ENCODE measurements at places on chromosomes 5 and 9.

- DNase-seq = no peak
Measured at GRCh38 chr9:77896938-77897667, 134.5 kb downstream of the GNAQ start.

DNA sequence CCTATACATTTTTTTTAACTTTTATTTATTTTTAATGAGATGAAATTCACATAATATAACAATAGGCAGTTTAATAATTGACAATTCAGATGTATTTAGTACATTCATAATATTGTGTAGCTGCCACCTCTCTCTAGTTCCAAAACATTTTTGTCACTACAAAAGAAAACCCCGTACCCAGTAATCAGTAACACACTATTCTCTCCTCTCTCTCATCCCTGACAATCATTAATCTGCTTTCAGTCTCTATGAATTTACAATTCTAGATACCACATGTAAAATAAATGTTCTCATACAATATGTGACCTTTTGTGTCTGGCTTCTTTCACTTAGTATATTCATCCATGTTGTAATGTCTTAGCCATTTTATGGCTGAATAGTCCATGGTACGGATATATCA is 244.8 kb upstream of the DMRT1 start:
- DNase-seq = no peak

- no peak for DNase-seq
Measured at GRCh38 chr5:154460172-154460571, 14.4 kb downstream of the SAP30L start.

DNA sequence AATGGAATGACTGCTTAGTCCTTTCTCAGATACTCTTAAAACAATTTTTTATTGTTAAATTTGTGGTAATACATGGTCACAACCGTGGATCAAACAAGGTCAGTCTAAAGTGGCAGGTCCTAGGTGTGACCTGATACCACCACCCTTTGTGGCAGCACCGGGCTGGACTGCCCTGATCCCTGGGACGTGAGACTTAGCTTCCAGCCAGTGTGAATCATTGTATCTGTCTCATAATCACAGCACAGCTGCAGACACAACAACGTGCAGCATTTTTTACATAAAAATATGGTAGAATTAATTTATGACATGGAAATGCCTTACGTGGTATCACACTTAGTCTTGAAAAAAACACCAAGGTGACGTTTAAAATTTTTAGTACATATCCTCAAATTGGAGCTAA is 7.8 kb downstream of the TOR1B start:
- DNase-seq = no peak

- DNase-seq = no peak
Measured at GRCh38 chr5:119396030-119396664, 40.3 kb downstream of the TNFAIP8 start.

DNA sequence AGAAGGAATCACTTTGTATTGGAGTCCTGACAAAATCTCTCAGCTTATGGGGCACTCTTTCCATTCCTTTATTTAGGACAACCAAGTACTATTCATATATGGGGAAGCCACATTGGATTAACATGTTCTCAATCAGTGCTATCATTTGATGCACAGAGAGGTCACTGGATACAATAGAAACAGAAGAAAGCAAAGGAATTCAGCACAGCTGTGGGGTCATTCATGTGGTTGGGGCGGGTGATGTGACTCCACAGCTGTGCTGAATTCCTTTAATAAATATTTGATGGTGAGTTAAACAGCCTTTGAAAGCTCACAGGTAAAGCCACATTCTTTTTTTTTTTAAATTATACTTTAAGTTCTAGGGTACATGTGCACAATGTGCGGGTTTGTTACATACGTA is 854 bp upstream of the TEX48 start:
- no peak for DNase-seq

DNA sequence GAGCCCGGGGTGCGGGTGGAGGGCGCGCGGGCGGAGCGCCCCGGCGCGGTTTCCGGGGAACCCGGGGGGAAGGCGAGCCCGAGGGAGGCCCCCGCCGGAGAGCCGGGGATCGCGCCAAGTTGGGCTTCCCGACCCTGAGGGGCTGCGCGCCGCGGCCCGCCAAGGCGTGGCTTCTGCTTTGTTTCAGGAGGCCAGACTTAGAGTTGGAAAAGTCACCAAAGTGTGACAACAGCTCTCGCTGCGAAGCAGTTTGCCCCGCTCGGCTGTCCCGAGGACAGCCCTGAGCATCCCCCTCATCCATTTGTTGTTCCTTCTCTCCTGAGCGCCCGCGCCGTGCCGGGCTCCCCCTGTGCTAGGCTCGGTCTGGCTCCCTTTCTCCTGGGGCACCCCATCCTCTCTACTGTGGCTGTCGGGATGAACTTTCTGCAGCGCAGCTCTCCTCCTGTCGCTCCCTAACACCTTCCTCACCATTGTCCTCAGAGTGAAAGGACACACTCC is 410 bp downstream of the GLIPR2 start:
- no peak for DNase-seq

- DNase-seq = no peak
Measured at GRCh38 chr5:119070578-119070827, 384 bp upstream of the DMXL1 start.

- DNase-seq = no peak
Measured at GRCh38 chr5:173581408-173582215, 34.8 kb downstream of the BOD1 start.

DNA sequence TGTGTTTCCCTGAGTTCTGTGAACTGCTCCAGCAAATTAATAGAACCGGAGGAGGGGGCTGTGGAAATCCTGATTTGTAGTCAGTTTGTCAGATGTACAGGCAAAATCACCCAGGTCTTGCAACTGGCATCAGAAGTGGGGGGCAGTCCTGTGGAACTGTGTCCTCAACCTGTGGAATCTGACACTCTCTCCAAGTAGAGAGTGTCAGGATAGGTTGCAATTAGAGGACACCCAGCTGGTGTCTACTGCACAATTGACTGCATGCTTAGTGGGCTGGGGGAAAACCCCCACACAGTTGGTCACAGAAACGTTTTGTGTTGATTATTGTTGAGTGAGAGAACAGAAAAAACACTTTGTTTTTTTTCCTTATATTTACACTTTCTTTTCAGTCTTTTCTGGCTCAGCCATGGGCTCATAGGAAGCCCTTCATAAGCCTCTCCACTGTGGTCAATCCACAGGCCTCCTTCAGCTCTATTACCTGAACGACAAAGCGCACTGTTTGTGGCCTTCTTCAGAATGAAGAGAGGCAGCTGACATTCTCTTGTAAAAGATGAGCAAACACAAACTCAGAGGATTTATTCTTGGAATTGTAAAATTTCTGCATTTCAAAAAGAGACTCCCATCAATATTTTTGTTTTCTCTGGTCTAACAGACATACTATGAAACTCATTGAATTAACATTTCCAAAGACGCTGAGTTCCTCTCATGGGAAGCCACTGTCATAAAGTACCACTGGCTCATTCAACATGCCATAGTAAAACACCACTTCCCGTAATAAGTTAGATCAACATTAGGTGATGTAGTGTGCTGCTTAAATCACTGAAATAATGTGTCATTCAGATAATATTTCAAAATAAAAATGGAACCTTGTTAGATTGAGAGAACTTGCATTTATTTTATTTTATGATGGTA is 348.9 kb upstream of the RFX3 start:
- no peak for DNase-seq

DNA sequence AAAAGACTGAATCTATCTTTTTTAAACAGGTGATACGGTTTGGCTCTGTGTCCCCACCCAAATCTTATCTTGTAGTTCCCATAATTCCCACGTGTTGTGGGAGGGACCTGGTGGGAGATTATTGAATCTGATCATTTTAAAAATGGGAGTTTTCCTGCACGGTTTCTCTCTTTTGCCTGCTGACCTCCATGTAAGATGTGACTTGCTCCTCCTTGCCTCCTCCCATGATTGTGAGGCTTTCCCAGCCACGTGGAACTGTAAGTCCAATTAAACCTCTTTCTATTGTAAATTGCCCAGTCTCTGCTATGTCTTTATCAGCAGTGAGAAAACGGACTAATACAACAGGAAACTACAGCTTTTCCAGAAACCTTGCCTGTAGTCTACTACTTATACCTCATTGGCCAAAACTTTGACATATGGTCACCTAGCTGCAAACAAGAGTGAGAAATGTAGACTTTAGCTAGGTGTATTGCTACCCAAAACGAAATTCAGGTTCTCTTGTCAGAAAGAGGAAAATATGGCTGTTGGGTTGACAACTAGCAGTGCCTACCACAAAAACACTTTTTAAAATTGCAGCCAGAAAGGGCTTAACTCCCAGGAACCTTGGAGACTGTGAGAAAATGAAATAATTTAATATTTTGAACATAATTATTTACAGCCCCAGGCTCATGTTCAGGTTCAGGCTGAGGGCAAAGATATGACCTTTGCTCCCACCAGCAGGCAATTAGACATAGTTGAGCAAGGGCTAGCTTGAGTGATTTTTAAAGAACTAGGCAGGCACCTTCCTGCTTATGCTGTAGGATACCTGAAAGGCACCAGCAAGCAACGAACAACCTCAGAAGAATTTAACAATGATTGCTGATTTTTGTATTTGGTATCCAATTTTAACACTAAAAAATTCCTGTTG is 7.4 kb upstream of the AGGF1 start:
- no peak for DNase-seq

DNA sequence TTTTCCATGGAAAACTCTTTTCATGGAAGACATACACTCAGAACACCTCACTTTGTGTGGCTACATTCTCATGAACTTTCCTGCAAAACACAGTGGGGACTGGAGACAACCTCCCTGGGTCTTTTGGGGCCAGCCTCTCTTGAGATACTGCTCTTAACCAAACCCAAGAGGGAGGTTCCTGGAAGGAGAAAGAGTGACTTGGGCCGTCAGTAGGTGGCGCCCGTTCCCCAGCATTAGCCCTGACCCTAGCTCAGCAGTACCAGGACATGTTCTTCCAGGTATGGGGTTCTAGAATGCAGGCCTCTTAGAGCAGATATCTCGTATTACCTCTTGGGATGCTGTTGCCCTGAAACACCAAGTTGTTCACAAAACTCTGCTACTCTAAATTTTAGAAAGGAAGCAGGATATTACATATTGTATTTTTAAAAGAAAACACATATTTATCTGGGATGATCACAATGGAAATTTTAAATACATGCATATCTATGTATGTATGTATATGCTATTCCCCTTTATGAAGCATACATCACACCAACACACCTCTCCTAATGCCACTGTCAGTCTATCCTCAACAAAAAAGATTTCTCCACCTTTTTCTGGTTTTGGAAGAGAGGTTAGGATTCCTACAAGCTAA is 15.8 kb upstream of the GLIS3 start:
- DNase-seq = peak; percentile 63

- no peak for DNase-seq
Measured at GRCh38 chr5:170221327-170221741, 11.5 kb upstream of the C5orf58 start.

DNA sequence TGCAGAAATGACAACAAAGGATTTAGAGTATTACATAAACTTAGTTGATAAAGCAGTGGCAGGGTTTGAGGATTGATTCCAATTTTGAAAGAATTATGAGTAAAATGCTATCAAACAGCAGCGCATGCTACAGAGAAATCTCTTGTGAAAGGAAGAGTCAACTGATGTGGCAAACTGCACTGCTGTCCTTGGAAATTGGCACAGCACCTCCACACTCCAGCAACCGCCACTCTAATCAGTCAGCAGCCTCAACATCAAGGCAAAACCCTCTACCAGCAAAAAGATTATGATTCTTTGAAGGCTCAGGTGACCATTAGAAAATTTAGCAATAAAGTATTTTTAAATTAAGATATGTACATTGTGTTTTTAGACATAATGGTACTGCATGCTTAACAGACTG is 66.4 kb downstream of the AUH start:
- DNase-seq = no peak

- DNase-seq = no peak
Measured at GRCh38 chr5:2563046-2563445, 188.4 kb downstream of the IRX2 start.

DNA sequence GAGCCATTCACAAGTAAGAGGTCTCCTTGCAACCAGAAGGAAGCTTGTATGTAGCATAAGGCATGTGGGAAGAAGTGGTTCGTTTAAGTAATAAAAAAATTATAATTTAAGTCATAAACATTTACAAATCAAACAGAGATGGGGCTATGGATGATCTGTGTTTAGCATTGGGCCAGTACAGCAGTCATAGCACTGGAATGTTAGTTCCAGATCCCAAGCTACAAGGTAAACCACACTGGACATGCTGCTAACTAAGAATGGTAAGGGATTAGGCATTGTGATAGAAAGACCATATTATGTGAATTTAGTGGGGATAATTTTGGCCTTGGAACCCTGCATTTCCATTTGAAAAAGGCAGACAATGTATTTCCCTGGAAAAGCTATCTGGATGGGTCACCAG is 170.4 kb upstream of the KCNN2 start:
- DNase-seq = no peak

DNA sequence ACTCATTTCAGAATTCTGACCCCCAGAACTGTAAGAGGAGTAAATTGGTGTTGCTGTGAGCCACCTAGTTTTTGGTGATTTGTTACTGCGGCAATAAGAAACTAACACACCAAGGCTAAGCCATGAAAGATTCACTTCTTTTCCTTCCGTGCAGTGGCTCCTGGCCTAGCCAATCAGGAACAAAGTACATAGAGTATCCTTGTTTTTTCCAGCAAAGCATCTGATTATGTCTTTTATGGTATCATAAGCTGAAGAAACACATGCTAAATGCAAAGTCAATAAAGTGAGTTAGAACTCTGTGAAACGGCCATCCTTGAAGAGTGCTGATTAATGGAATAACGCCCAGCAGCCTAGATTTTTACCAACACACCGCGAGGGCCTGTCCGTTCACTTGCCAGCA is 11.4 kb downstream of the RNF130 start:
- DNase-seq = no peak

DNA sequence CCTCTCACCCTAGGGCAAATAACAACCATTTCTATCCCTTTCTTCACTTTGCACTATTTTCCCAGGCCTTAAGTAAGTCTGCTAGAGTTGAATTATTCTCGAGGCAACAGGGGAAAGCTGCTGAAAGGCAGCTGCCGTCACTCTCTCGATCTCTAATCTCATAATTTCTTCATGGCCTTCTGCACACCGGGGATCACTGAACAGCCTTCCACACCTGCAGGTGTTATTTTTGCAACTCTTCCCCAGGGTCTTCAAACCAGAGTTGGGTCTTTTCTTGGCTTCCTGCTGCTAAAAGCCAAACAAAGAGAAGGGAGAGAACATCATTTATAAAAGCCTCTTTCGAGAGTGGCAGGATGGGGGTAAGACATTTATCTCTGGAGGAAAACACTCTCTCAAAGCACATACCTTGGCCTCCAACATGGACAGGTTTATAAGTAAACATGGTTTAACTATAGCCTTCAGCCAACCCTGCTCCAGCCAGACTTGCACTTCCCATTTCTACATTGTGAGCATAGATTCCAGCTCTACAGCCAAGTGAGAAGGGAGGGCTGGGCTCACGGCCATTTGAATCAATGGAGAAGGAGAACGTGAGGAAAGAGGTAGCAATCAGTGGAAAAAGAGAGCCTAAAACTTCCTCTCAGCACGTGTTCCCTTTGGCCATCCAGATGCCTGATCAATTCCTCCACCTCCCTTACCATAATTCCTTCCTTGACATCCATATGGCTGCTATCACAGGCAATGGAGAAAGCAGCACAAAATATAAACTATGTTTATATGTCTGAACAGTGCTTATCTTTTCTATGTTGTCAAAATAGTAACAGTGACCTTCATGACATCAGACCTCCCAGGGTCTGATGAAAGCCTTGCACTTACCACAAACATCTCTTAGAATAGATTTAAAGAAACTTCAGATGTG is 464.9 kb downstream of the TLE1 start:
- no peak for DNase-seq

- peak; percentile 15 for DNase-seq
Measured at GRCh38 chr5:171957591-171958251, 48.7 kb downstream of the FBXW11 start.

- DNase-seq = no peak
Measured at GRCh38 chr9:99752417-99753109, 69.1 kb upstream of the NR4A3 start.

GRCh38 chr5:51326844-51327243 is 56.4 kb upstream of the ISL1 start:
- no peak for DNase-seq
